T-helper 17 cell (primary cell): ENCODE measurements at places on chromosomes 4 and X. TPM values are rescaled to one million over a fixed set of nuclear protein-coding genes. Genes with fewer than 3 reads are reported as not detected.

Gene SPINK2
- total RNA-seq, result not detected

Gene ELF4
- 28.4 TPM for total RNA-seq

Gene SYN1
- total RNA-seq, result 1.1 TPM

Gene WAS
- total RNA-seq, result 86.0 TPM

Gene DCAF12L1
- total RNA-seq, result not detected

Gene ADH1B
- total RNA-seq, result not detected
